GM23338 (cell line): ENCODE measurements at places on chromosomes 2 and 18.

DNA sequence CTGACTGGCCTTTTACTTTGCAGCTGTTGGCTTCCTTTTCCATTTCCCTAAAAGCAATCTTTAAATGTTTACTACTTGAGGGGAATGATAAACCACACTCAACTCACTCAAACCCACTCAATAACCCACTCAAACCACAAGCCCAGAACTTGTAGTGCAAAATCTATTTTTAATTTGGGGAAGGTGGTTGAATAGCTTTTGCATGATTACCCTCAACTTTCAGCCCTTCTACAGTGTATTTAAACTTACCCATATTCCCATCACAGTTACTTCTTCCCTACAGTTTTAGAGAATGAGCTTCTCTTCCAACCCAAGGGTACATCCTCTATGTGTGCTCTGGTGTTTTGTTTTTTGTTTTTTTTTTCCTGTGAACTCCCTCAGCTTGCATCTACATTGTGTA lies 636.1 kb downstream of the TDRD15 start:
- no peak for DNase-seq

- no peak for DNase-seq
Measured at GRCh38 chr2:215617060-215617824, 181.4 kb upstream of the FN1 start.

GRCh38 chr2:241598487-241598886 lies 38.5 kb downstream of the THAP4 start:
- peak; percentile 59 for DNase-seq

DNA sequence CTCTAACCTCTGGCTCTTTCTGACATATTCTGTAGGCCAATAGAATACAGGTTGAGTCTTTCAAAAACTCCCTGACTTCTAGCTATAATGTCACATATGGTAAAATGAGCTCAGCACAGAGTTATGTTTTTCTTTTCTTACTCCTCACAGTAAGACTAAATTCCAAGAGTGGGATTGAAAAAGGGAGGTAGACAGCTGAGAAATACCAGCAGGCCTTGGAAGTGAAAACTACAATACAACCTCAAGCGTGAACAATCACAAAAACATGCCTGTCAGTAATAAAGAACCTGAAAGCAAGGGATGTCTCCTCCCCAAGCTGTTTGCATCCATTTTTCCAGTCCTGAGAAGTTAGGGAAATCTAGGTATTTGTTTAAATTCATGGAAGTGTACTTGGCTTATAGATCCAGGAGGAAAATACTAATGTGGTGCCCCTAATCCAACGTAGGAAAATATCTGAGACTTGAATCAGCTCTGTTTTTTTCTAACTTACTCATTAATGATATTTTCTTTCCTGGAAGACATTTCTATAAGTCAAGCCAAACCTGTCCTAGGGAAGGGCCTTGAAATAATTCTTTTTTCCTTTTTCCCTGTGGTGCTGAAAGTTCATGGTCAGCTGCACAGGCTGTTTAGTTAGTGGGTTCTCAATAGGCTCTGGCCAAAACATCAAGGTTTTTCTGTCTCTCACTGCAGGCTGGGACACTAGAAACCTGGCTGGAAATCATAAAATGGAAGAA lies 167.9 kb upstream of the SPATS2L start:
- no peak for DNase-seq

DNA sequence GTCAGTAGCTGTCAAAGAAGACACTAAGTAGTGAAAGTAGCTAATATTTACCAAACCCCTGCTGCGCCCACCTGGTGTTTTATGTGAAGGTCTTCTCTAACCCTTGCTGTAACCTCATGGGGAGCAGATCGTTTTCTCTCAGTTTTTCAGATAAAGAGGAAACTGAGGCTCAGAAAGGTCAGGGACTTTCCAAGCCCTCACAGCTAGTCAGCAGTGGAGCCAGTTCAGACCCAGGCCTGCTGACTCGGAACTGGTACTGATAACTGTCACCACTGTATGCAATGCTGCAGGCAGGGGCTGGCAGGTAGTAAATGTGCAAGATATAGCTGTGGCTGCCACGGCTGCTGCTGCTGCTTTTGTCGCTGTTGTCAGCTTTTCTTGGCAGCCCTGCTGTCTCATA lies 69.1 kb downstream of the LRRFIP1 start:
- DNase-seq: no peak

GRCh38 chr18:22136395-22136794 lies 33.0 kb upstream of the GATA6 start:
- DNase-seq: no peak

- no peak for DNase-seq
Measured at GRCh38 chr2:46568212-46569009, 89.0 kb downstream of the TMEM247 start.

DNA sequence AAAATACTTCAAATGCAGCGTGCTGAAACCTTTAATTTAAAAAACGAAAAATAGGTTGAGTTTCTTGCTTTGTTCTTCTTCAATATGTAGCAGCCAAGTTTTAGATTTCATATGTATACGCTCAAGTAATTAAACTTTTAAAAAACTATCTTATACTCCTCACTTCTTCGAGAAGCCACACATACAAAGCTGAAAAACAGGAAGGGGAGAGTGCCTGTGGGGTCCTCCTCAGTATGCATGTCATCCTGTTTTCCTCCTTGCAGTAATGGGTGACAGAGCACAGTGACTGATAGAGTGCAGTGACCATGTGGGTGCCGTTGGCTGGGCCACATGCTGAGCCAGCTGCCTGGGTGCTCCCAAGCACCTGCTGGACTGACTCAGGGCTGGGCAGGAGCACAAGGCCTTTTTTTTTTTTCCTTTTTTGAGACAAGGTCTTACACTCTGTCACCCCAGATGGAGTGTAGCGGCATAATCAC lies 33.3 kb downstream of the UXS1 start:
- DNase-seq: no peak

- no peak for DNase-seq
Measured at GRCh38 chr2:157995117-157995516, 106.6 kb upstream of the UPP2 start.

DNA sequence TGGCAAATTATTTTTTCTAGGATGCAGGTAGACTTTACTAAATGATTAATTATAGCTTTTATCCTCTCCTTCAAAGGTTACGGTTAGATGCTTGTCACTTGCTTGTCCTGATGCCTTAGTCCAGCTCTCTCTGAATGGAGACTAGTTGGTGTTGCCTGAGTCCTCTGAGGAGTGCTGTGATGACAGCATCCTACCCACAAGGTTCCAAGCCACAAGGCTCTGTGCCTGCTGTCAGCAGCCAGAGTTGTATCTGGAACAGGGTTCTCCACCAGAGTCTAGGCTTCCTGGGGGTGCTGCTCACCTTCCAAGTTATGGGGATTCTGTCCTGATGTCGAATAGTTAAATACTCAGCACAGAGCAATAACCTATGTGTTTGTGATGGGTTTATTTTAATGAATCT lies 125.7 kb downstream of the GALNT1 start:
- DNase-seq: no peak

DNA sequence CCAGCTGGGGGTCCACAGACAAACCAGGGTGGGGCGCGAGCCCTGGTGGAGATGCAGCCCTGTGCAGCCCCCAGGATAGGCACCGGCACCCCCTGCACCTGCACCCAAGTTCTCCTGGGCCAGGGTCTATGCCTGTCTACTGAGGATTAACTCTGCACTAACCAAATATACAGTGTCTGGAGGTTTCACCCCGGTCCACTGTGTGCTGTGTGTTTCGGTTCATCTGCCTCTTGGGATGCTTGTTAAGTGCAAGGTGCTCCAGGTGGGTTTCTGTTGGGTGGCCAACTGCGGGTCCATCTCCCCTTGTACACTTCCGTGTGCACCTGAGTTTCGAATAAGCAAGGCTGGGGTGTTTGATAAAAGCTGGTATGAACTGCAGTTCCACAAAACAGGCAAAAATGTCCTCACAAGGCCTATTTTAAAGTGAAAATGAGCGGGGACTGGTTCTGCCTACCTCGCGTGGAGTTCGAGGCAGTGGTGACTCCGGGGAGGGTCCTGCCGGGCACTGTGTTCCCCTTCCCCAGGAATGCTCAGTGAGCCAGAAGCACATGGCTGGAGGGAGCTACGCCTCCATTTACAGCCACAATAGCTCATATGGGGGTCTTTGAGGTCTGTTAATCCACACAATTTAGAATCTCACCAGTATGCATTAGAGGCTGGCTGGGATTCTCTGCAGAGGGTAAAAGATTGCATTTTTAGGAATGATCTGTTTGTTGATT lies 70.7 kb downstream of the EDAR start:
- no peak for DNase-seq

- peak; percentile 11 for DNase-seq
Measured at GRCh38 chr2:215356948-215357461, 45.1 kb downstream of the ATIC start.

- no peak for DNase-seq
Measured at GRCh38 chr2:110205660-110206455, 1.0 kb upstream of the NPHP1 start.

GRCh38 chr2:63692002-63692606 lies 103.3 kb downstream of the MDH1 start:
- DNase-seq: peak; percentile 59

DNA sequence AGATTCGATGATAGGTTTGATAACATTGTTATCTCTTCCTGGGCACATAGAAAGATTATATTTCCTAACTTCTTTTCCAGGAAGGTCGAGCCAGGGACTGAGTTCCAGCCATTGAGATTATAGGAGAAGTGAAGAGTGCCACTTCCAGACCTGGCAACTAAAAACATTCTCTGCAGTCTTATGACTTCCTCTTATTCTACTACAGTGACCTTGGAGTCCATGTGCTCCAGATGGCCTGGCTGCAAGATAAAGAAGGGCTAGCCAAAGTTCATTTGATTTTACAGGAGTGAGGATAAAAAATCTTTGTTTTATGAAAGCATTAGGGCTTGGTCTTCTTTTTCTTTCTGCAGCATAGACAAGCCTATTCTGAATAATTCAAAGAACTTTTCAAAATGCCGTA lies 363.0 kb downstream of the FSIP2 start:
- DNase-seq: no peak

- no peak for DNase-seq
Measured at GRCh38 chr2:209845666-209846065, 74.0 kb downstream of the UNC80 start.

DNA sequence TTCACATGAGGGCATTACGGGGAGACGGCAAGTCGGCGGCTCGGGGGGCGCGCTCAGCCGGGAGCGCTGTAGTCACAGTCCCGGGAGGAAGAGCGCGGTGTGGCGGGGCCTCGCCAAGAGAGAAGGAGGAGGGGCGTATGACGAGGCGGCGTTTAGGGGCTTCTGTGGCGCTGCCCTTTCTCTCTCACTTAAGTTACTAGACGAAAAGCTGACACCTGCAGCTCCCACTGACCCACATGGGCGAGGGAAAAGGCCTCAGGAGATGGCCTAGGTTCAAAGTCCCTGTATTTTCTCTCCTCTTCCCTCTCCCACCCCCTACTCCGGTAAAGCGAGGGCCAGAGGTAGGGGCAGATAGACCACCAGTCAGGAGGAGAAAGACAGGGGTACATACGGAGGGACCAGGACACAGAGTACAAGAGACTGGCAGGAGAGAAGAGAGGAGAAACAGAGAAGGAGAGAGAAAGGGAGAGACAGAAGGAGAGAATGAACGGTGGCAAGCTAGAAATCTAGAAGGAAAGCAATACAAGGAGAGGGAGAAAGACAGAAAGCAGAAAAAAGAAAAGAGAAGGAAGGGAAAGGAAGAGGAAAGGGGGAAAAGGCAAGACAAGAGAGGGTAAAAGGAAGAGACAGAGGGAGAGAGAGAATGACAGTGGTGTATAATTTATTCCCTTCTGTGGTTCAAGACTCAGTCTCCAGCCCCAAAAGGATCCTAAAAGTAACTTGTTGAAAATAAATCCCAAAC lies 3.8 kb downstream of the SIX2 start:
- peak; percentile 34 for DNase-seq

GRCh38 chr2:222572264-222572721 lies 83.6 kb downstream of the FARSB start:
- no peak for DNase-seq

DNA sequence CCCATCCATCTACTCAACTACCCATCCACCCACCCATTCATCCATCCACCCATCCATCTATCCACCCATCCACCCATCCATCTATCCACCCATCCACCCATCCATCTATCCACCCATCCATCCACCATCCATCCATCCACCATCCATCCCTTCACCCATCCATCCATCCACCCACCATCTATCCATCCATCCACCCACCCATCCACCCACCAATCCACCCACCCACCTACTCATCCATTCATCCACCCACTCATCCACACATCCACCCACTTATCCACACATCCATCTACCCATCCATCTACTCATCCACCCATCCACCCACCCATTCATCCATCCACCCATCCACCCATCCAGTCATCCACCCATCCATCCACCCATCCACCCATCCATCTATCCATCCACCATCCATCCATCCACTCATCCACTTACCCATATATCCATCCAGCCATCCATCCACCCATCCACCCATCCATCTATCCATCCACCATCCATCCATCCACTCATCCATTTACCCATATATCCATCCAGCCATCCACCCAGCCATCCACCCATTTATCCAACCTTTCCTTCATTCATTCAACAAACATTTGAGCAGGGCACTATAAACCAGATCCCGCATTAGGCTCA lies 2.1 kb upstream of the NGEF start:
- DNase-seq: no peak

GRCh38 chr18:35193316-35193715 lies 47.5 kb upstream of the ZNF397 start:
- DNase-seq: no peak

DNA sequence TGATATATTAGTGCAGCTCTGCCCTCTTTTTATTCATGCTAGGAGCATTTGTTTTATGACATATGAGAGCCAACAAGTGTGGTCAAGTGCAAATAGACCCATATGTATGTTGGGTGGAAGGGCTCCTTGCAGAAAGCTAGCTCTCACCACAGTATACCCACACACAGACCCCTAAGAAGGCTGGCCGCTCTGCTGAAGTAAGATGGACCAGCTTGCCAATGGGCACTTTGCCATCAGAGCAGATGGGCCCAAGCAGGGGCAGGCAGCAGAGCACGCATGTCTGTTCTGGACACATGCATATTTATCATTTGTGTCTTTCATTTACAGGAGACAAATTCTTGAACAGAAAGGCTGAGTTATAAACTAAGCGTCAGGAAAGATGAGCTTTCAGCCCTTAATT lies 187.5 kb upstream of the DTNA start:
- DNase-seq: no peak

DNA sequence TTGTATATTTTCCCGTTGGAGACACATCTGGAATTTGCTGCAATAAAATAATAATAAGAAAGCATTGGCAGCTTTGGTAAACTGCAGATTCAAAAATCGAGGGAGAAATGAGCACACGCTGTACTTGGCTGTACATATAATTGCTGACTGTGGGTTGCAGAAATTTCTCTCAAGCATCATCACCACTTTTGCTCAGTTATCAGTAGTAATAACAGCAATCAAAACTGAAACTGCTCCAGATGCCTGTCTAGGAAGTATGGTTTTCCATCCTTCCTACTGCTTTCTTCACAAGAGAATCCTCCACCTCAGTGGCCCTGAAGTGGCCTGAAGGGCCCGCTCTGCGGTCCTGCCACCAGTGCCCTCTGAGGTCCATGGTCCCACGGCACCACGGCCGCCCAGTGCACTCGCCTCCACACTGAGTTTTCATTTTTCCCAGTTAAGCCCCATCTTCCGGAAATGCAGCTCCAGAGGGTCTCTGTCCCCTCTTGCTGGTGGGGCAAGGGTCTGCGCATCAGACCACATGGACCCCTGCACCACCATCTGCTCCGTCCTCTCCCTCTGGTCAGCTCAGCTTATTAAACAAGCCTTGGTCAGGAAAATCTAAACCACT lies 3.9 kb downstream of the DUSP28 start:
- DNase-seq: no peak

GRCh38 chr2:240401308-240401707 lies 34.2 kb upstream of the GPC1 start:
- DNase-seq: no peak
